IPS-NIHi11 (cell line): ENCODE measurements at places on chromosomes 12 and 14.

DNA sequence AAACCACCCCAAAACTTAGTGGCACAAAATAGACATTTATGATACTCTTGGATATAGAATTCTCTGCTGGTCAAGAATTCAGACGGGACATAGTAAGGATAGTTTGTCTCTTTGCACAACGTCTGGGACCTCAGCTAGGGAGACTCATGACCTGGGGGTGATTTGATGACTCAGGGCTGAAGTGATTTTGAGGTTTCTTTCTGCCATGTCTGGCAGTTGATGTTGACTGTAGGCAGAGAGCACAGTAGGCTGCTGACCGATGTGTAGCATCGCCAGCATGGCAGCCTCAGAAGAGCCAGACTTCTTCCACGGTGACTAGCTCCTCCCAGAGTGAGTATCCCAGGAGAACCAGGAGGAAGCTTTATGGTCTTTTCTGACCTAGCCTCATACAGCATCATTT is 88.9 kb upstream of the FRMD6 start:
- DNase-seq: no peak

DNA sequence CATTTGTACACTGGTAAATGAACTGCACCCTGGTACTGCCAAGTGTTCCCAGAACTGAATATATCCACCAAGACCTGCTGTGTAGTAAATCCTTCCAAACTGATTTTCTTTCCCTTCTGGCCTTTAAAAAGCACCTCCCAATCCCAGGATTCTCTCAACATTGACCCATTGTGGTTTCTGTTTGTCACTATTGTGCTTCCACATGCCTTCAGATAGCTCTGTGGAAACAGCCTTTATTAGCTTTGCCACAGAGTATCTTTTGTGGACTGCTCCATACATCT is 949 bp upstream of the KIF21A start:
- DNase-seq: no peak

DNA sequence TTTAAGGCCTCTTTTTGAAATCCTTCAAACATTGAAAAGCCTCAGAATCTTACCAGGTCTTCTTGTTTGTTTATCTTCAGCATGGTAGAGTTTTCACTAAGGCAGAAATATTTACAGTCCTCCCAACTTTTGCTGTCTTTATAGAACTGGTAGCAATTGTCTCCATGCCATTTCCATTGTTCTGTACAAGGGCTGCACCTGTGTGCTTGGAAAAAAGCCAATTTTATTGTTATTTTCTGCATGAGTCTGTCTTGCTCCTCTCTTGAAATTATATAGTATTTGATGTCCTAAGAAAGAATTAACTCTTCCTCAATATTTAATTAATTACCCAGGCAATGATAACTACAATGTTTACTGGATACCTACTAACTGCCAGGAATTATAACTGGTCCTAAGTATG is 23.3 kb downstream of the CLEC1A start:
- no peak for DNase-seq

- DNase-seq: no peak
These were observed 56.7 kb downstream of the MYRFL start for GRCh38 chr12:69881771-69882170.

DNA sequence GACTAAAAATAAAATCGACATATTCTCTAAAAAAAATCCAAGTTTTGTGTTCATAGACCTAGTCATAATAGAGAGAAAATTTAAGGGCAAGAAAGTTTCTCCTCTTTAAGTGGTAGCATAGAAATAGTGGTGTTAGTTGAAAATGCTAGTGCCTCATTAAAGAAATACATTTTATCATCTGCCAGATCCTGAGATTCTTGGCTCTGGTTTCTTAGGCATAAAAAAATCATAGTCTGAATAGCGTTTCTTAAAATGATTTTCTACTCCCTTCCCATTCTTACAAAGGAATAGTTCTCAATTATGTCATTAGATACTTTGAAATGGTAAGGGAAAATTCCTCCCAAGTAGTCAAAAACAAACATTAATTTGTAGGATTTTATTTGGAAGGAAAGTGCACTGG is 212.8 kb downstream of the NELL2 start:
- no peak for DNase-seq

- peak; percentile 7 for DNase-seq
These were observed 707.8 kb downstream of the FLRT2 start for GRCh38 chr14:86237733-86238132.

DNA sequence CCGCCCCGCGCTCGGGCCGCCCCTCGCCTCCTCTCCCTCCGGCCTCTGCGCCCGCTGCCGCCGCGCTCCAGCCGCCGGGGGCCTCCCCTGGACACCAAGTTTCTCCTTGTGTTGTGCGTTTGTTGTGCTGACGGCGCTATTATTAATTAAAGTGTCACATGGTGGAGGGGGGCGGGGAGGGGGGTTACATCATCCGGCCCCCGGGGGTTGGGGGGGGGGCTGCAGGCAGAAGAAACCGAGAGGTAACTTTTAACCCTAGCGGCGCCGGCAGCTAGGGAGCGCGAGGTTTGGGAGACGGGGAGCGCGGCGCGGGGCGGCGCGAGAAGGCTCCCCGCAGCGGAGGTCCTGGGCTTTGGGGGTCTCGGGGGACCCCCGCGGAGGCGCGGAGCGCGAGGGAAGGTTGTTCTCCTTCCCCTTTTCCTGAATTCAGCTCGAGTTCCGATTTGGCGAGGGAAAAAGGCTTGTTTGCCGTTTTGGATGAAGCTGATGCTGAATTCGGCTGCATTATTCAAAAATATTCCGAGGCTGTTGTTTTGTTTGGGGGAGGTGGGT is at the start of gene HRK:
Gene HRK, minus strand, starts transcription at position 117 of the 552 bp plus-strand sequence. CDS start 134 bp downstream, outside the sequence.
- DNase-seq: peak; percentile 80

GRCh38 chr12:28699029-28699428 is 450.0 kb upstream of the FAR2 start:
- DNase-seq: no peak

GRCh38 chr12:113222730-113223531 is 1.7 kb downstream of the TPCN1 start:
- no peak for DNase-seq

DNA sequence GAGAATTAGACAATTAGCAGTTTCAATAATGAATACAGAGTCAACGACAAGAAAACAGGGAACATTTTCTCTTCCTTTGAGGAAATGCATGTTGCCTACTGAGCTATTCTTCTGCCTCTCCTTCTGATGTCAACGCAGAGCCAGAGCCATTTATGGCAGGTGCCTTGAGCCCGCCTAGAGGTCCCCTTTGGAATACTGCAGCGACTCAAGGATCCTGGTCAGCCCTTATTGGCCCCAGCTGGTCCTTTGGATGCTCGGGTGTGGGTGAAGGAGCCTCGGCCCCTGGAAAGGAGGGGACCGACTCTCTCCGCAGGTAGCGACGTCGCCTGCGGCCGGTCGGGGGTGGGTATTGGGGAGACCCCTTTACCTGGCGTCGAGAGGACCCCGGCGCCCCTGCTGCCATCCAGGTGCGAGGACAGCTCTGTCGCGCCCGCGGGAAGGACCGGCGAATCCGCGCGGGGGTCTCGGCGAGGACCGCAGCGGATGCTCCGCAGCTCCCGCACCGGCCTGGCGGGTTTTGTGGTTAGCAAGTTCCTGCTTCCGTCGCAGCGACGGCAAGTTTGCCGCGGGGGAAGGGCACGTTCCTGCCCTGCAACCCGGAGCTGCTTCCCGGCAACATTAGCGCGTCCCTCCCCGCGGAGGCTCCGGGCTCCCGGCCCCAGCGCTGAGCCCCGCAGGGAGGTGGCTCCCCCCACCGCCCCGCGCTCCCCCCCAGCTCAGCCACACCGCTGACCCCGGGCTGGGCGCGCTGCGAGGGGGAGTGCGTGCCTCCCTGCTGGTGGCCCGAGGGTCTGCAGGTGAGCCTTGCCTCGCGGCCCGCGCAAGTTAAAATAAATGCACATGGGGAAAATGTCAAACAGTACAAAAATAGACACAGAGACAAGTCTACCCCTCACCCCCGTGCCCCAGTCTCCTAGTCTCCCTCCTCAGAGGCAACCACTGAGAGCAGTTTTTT is at the start of gene MANSC1:
Gene MANSC1, minus strand, starts transcription at position 532 of the 955 bp plus-strand sequence. CDS start 6,928 bp downstream, outside the sequence.
- DNase-seq: peak; percentile 73

- no peak for DNase-seq
These were observed 158.3 kb downstream of the ADGRD1 start for GRCh38 chr12:131112021-131112420.

DNA sequence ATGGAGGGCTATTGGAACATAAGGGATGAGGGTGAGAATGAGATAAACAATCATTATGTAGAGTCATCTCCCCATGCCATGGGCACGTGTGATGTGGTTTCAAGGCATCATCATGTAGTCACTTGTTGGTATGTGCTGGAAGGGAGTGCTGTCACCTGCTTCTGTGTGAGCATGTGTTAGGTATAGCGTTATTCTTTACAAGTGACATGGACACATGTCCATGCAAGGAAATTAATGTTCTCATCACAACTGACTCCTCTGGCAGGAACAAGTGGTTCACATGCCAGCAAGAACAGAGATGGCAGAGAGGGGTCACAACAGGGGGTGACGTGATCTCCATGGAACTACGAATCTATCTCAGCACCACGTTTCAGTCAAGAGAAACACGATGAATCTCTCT is 815.8 kb downstream of the BCL11B start:
- DNase-seq: no peak

DNA sequence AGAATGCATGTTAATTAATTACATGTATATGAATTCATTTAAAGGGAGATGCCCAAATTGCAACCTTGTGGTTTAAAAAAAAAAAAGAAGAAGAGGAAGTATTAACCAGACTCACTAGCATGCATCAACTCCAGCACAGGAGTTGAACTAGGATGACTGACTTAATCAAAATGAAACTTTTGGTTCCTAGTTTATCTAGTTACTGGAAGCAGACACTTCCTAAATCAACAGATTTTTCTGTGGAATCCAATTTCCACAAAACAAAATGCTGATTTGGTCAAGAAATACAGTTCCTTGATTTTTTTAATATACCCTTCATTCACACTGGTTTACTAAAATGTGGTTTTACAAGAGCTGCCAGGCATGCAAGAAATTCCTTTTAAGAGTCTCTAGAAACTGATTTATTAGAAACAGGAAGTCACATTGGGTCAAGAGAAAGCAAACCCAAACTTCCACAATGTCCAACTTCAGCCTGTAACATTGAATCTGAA is 41.6 kb downstream of the ITPR2 start:
- no peak for DNase-seq

DNA sequence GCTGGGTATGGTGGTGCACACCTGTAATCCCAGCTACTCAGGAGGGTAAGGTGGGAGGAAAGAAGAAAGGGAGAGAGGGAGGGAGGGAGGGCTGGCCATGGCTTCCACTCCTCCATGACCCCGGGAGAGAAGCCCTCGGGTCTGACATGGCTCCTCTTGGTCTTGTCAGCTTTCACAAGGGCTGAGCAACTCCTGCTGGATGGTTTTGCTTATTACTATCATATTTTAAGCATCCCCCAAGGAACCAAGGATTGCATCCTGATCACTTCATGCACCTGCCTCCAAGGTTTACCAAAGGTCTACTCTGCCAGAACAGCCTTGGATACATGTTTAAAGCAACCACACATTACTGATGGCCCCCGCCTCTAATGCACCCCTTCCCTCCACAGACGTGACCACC is 28.0 kb upstream of the NCOR2 start:
- no peak for DNase-seq

DNA sequence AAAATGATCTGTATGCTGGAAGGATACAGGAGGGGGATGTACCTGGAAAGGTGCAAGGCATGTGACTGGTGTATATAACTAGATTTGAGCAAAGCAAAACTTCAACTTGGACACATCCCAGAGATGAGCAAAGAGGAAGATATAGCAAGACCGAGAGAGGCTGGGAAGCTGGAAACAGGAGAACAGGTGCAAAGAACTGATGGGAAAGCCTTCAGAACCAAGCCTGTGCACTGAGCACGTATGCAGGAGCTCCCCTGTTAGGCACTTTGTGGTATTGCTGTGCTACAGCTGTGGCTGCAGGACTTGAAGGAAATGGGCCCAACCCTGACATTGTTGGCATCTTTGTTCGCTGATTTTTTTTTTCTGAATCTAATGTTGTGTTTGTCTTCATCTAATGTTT is 120.7 kb upstream of the PWP1 start:
- DNase-seq: peak; percentile 57

- DNase-seq: no peak
These were observed 63.3 kb upstream of the TBX3 start for GRCh38 chr12:114747012-114747858.

DNA sequence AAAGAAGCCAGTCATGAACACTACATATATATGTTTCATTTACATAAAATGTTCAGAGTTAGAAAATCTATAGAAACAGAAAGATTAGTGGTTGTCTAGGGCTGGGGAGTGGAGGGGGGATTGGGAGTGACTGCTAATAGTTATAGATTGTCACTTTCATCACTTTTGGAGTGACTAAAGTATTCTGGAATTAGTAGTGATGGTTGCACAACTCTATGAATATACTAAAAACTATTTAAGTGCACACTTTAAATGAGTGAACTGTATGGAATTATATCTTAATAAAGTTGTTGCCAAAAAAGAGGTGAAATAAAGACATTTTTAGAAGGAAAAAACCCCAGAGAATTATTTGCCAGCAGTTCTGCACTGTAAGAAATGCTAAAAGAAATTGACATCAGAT is 9.5 kb downstream of the CATSPERB start:
- no peak for DNase-seq

DNA sequence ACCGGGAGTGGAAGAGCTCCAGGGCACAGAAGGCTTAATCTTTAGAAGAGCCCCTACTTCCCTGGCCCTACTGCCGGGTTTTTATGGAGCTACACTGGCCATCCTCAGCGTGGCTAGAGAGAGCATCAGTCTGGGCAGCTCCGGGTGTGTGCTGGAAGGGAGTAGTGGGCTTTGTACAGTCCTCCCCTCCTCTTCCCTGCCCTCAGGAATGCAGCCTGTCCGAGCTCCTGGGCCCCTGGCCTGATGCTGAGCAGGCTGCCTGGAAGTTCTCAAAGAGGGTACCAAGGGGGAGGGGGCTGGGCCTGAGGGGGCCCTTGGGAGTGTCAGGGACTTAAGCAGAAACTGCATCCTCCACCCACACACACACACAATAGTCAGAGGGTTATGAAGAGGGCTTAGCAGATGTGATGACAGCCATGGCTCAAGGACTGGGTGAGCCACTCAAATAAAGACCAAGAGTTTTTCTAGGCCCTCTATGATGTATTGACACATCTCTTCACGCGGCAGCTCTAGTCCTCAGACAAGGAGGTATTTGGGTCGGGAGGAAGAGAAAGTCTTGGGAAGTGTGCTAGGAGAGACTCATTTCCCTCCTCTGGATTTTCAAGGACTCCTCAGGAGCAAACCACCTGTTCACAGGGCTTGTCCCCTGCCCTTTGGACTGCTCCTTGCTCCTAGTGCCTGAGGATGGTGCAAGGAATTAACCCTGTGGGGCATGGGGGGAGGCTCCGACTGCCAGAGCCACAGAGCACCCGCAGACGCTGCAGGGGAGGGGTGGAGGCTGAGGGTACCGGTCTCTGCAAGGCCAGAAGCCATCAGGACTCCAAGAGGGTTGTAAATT is 16.5 kb upstream of the FIGNL2 start:
- DNase-seq: peak; percentile 56

- no peak for DNase-seq
These were observed 127.6 kb upstream of the NCOR2 start for GRCh38 chr12:124694846-124695497.

GRCh38 chr12:48979602-48980388 is 1.7 kb downstream of the WNT1 start:
- no peak for DNase-seq

GRCh38 chr12:104700324-104700723 is 243.6 kb downstream of the CHST11 start:
- no peak for DNase-seq
